ENCODE measurements at places on chromosomes 1 and 21.
A peak's percentile ranks its signal among the peaks of the same experiment; 100 is the strongest.

GRCh38 chr1:42302034-42302433 is 33.0 kb downstream of the FOXJ3 start:
- DNase-seq, result no peak

DNA sequence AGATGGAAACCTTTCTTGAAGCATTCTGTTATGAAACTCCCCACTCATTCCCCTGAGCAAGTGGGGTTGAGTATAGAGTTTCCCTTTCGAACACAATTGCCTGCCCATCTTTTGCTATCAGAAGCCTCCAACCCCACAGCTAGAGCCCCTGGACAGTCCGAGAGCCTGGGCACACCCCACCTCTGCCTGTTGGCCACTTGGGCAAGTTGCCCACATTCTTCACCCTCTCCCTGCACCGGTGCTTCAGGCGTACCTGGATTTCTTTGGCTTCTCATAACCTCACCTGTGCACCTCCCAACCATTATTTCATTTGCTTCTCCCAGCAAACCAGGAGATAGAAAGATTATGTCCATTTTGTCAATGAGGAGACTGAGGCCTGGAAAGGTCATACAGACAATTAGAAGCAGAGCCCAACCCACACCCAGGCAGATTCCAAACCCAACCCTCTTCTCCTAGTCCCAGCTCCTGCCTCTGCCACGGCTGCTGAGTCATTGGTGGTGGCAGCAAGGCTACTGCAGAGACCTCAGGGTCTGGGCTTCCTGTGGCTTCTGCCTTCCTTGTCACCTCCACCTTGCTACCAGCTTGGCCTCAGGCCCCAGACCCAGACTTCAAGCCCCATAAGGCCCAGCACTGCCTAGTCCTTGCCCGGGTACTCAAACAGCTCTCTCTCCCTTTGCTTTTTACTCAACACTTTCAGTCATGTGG is 118.7 kb upstream of the ZBTB40 start:
- DNase-seq, result no peak

DNA sequence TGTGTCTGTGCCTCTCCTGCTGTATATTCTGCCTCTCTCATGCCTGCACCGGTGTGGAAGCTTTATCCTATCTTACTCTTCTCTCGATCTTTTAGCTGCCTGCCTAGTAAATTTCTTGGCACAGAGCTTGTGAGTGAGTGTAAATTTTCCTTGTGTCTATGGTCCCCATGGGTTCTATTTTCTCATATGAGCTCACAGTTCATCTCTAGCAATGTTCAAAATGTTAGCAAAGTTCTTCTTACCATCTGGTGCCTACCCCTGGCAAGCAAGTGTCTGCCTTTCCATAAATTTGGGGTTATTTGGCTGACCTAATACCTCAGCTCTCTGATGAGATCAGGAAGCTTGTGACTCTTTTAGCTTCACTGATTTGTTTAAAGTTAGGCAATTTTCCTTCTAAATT is 572.1 kb upstream of the BRINP3 start:
- DNase-seq, result no peak

- DNase-seq, result no peak
Observed at GRCh38 chr1:50419907-50420677, 3.2 kb downstream of the DMRTA2 start.

DNA sequence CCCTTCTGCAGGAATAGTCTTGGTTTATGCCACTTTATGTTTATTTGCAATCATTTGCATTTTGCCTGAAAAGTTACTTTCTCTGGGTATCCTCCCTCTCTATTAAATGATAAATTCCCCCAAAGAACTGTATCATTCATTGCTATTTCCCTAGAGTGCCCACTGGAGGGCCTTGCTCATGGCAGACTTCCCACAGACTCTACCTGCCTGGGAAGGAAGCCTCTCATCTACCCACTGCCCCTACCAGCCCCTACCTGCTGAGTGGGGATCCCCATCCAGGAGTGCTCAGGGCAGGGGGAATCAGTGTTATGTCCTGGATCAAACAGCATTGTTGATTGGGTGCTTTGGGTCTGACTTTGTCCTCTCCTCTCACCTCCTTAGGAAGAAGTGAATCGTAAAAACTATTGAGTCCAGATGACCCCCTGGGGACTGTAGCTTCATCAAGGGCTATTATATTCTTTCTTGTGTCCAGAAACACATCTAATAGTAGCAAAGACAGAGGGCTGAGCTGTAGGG is 6.8 kb upstream of the LRRN2 start:
- DNase-seq, result no peak

GRCh38 chr1:34984793-34985608 is at the start of gene TMEM35B:
TMEM35B (minus strand) TSS chr1:34985347; CDS start chr1:34985305, 42 bp downstream.
- DNase-seq, result peak; percentile 73

GRCh38 chr1:61322769-61323168 is 240.4 kb downstream of the NFIA start:
- DNase-seq, result no peak

DNA sequence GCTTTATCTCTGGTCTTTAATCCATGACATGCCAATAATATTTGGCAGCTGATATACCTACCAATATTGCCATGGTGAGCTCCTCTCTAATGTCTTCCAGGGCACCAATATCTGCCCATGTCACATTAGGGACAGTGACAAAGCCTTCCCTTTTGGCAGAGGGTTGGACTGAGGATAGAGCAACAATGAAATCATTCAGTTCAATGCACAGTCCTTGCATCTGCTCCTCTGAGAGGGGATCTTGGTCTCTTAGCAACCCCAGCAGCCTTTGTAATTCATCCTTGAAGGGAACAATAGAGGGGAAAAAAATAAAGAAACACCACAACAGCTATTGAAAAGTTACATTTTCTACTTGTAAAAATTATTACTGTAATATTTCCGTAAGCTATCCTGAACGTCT is 42.3 kb downstream of the NVL start:
- DNase-seq, result no peak

DNA sequence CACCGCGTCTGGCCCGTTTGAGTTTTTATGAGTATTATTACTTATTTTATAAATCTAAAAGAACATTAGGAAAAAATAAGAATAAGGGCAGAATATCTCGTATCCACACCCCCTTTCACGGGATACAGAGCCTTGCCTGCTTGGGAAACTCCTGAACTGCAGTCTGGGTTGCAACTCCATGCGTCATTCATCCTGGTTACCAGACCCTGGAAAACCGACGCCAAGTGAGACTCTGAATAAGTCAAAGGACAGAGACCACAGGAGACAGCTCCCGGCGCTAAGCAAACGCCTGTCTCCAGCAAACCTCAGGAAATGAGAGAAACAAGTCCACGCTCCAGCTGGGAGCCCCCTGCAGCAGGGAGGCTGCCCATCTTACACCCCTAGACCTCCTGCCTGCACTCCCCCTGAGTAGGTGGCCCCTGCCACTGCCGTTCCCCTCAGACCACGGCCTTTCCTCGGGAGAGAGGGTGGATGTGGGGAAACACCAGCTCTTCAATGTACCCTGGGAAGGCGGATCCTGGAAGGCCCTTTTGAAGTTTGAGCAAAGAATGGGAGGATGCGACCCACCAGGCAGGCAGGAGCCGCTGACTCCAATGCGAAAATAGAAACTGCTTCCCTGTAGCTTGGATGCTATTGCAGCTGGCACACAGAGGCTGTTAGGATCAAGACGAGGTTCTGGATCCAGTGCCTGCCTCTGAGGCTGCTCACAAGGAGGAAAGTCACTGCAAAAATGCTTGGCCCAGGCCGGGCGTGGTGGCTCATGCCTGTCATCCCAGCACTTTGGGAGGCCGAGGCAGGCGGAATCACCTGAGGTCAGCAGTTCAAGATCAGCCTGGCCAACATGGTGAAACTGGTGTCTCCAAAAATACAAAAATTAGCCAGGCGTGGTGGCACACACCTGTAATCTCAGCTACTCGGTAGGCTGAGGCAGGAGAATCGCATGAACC is 37.7 kb upstream of the GPR157 start:
- no peak for DNase-seq

GRCh38 chr1:44497422-44498170 is 92.5 kb downstream of the RNF220 start:
- no peak for DNase-seq

GRCh38 chr1:235806123-235806522 is 60.6 kb downstream of the LYST start:
- DNase-seq, result no peak

DNA sequence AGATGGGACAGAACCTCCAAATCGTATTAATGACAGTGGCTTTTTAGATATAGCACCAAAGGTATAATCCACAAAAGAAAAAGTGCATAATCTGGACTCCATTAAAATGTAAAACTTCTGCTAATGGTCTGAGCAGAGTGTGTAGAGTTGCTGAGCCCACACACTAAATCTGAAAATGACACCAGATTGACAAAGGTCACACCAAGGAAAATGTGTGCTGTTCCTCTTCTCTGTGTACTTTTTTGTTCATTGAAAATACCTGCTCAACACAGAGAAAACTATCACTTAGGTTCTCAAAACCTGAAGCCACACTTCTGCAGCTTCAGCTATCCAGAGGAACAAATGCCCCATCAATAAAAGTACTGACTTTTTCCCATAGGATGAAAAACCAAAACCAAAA is 146.2 kb downstream of the AK5 start:
- no peak for DNase-seq

- no peak for DNase-seq
Observed at GRCh38 chr1:181430015-181430885, 53.1 kb upstream of the CACNA1E start.

DNA sequence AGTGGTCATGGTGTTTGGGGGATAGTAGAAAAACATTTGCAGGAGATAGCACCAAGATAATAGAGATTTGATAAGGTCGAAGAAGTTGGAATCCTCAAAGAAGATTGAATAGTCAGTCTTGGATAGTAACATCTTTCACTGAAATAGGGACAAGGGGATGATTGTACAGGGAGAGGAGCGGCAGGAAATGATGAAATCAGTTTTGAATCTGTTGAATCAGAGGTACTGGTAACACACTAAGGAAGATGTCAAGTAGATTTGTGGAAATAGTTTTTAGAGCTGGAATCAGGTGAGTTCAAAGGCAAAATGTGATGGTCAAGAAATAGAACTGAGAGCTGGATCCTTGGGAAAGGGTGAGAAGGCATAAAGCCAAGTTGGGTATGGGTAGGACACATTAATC is 26.5 kb downstream of the CAP1 start:
- DNase-seq, result no peak

- DNase-seq, result no peak
Observed at GRCh38 chr1:7550261-7550865, 220.7 kb upstream of the VAMP3 start.

DNA sequence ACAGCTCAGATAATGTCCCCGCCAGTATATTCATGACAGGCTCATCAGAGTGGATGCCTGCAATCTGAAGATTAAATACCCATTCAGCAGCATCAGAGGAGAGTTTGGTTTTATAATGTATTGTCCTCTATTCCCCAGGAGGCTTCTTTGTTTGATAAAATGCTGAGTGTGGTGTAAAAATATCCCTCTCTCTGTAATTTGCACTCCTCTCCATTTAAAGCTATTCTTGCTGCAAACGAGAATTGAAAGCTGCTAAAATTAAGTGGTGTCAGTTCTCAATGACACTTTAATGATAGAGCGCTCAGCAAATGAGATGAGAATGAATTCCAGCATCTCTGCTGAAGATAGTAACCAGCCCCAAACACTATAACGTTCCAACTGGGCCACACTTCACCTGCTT is 205.7 kb upstream of the RRP15 start:
- no peak for DNase-seq

GRCh38 chr1:14300991-14301703 is 297.3 kb upstream of the KAZN start:
- no peak for DNase-seq

- no peak for DNase-seq
Observed at GRCh38 chr1:37940299-37940947, 6.4 kb downstream of the INPP5B start.

DNA sequence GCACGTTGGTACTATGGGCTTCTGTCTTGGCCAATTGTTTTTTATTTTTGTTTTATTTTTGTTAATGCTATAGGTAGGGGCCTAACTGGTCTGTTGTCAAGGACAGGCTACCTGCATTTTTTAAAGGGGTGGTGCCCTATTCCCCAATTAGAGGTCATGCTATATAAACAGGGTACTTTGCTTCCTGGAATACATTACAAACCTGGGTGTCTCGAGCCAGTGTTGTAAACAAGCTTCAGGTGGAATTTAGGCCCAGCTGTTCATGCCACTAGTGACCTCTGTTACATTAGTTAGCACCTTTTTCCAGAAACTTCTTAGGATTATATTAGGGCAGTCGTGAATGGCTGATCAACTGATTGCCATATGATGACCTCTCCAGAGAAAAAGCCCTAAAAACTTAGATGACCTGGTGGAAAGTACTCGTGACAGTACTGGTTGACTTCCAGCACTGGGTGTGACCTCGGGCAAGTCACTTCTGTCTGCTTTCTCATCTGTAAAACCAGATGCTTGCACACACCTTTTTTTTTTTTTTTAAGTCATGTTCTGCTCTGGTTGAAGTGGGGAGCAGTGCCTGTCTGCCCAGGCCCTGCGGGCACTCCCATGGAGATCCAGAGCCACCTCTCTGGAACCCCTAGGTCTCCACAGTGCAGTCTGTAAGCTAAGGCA is 46.5 kb downstream of the ELK4 start:
- no peak for DNase-seq

- DNase-seq, result no peak
Observed at GRCh38 chr1:224127925-224128819, 14.3 kb downstream of the FBXO28 start.

- DNase-seq, result no peak
Observed at GRCh38 chr1:3799976-3800685, 3.8 kb upstream of the LRRC47 start.

- peak; percentile 39 for DNase-seq
Observed at GRCh38 chr21:42614811-42615351, 38.5 kb upstream of the PDE9A start.

- no peak for DNase-seq
Observed at GRCh38 chr1:214123061-214123784, 135.4 kb downstream of the PROX1 start.
